ENCODE measurements at places on chromosomes 11 and 22. TPM values are rescaled to one million over a fixed set of nuclear protein-coding genes. Genes with fewer than 3 reads are reported as not detected.

ELFN2 gene
- 0.09 TPM for total RNA-seq

PNPLA5 gene
- total RNA-seq: not detected

RIMBP3B gene
- total RNA-seq: 0.63 TPM

APOA4 gene
- total RNA-seq: not detected

GRCh38 chr11:69915501-69916250 is 96.5 kb upstream of the FGF3 start:
- DNase-seq: peak; percentile 95

GRCh38 chr11:66183494-66184048 is 84.9 kb upstream of the RAB1B start:
- DNase-seq: no peak

- DNase-seq: no peak
Measured at GRCh38 chr11:130508913-130509312, 60.5 kb downstream of the ADAMTS15 start.

DNA sequence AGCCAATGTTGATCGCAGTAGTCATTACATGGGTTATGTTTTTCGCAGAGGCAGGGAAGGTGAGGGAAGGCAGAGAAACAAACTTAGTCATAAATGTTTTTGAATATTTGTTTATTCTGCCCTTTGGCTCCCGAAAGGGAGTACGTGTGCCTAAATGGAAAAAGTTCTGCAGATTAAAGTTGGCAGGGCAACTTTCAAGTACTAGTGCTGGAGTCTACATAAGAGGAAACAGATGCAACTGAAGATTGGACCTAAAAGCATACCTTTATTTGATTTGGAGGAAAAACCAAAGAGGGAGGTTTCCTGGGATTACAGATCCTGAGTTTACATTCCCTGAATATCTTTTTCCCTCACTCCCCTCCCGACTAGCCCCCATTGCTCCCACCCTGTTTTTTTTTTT is 5.7 kb downstream of the HSD17B12 start:
- no peak for DNase-seq

GRCh38 chr11:119149018-119149785 is at the start of gene ABCG4:
ABCG4 (plus strand) TSS chr11:119149052; CDS start chr11:119149966, 914 bp downstream.
- DNase-seq: peak; percentile 31

GRCh38 chr11:31958076-31958735 is 132.7 kb upstream of the RCN1 start:
- DNase-seq: peak; percentile 76

GRCh38 chr11:116718955-116719501 is 53.8 kb downstream of the BUD13 start:
- DNase-seq: no peak

DNA sequence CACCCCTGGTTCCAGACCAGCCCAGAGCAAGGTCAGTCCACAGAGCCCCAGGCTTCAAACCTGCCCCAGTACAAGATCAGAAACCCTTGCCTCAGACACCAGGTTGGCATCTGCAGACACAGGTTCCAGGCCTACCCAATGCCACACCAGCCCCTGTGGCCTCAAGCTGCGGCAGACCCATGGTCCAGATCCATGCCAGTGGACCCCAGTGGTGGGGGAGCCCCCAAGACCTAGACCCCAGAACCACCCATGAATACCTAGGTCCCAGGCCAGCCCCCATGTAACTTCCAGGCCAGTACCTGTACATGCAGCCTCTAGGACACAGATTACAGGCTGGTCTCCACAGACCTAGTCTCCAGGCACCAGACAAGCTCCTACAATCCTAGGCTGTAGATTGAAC is 1019.3 kb downstream of the JRKL start:
- no peak for DNase-seq

DNA sequence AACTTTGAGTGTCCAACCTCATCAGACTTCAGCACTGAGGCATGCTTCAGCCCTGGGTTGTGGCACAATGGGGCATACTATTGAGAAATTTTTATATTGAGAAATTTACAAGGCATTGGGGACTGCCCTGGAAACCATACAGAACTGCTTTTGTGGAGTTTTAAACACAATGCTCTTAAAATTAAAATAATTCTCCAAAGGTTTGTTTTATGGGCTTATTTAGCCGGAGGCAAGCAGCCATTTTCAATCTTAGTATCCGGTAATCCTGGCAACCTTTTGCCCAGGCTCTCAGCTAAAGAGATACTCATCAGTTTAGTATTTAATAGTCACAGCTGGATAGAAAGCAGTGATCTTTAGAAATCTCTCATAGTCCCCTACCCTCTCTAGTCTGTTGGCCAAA is 3.1 kb upstream of the EXPH5 start:
- no peak for DNase-seq

DNA sequence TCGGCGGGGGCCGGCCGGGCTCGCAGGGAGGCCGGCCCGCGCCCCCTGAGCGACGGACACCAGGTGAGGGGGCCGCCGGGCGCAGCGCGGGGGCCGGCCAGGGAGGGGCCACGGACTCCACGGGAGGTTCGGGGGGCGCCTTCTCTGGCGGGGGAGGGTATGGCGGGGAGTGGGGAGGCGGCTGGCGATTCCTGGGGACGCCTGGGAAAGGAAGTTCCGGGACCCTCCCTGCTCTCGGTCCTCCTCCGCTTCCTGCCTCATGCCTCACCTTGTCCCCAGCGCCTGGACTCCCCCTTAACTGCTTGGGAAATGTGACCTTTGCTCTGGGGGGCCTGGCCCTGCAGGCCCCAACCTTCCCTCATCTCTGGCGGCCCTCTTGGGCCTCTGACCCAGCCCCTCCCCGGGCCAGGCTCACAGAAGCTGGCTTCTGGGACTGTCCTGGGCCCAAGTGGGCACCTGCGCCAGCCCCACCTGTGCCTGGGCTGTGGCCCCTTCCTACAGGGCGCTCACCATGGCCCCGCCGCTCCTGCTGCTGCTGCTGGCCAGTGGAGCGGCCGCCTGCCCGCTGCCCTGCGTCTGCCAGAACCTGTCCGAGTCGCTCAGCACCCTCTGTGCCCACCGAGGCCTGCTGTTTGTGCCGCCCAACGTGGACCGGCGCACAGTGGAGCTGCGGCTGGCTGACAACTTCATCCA is 516 bp downstream of the LRFN4 start:
- no peak for DNase-seq

GRCh38 chr11:9748361-9748970 is 84.6 kb downstream of the SWAP70 start:
- no peak for DNase-seq

DNA sequence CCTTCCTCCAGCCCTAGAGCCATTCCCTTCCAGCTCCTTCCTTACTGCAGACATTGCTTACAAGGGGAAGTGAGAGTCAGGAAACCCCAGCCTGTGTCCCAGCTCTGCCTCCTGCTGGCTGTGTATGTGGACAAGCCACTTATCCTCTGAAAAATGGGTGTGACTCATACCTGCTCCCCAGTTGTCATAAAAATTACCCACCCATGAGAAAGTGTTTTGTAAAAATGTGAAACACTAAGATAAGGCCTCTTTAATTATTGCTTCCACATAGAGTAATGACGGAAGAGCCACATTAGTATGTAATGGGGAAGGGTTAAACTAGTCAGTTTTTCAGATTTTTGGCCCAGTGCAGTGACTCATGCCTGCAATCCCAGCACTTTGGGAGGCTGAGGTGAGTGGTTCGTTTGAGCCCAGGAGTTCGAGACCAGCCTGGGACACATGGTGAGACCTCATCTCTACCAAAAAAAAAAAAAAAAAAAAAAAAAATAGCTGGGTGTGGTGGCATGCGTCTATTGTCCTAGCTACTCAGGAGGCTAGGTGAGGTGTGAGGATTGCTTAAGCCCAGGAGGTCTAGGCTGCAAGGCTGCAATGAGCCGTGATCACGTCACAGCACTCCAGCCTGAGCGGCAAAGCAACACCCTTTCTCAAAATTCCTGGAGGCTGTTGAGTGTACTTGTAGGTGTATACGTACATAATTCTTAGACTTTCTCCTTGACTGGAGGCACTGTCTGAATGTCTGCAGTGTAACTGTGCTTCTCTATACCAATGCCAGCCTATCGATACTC is 84.9 kb downstream of the CTTN start:
- DNase-seq: no peak
